ENCODE measurements at places on chromosomes 2 and 18.

DNA sequence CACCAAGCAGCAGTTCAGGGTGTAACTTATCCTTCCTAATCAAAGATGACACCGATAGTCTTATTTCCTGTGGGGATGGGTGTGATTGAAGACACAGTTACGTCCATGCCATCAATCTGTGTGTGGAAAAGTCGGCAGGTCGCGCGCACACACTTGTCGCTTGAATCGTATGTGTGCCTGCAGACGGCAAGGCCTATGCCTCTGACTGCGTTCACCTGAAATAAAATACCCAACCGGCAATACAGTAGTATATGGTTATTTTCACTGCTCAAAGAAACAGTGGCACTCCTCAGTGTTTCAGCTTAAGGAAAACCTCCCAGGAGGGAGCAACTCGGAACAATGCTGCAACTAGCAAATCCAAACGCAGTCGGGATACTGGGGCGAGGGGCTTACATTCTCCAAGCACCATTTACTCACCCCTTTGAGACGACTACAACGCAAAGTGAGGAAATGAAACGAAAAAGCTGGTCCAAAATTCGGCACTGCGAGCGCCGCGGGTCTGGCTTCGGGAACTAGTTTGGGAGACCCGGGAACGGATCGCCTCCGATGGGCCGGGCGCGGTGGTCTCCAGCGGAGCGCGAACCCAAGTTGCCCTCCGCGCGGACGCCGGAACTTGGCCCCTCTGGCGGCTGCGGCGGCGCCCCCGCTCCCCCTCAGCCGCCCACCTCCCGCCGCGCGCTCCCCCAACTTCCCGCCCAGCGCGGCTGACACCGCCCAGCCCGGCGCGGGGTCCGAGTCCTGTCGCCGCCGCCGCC is 675 bp downstream of the PRKD3 start:
- DNase-seq: no peak

- no peak for DNase-seq
Measured at GRCh38 chr18:8703781-8704301, 1.5 kb upstream of the MTCL1 start.

- no peak for DNase-seq
Measured at GRCh38 chr18:32867330-32867729, 94.5 kb upstream of the KLHL14 start.

GRCh38 chr2:196473617-196474016 is 165.9 kb upstream of the CCDC150 start:
- no peak for DNase-seq

GRCh38 chr18:23311351-23312121 is 141.6 kb upstream of the RIOK3 start:
- DNase-seq: no peak

DNA sequence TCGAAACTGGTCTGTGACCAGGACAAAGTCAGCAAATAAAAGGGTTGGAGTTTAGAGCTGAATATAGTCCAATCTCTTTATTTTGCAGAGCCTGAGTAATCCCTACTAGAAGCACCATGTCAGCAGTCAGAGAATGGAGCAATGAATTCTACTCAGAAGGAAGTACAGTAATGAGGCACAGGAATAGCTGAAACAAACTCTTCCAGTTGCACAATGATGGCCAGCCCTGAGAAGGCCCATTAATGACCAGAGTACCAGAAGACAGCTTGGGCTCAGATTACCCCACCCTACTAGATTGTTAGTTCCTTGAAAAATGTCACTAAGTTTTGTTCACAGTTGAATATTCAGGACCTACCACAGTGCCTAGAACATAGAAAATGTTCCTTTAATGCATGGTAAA is 40.3 kb upstream of the SCG2 start:
- no peak for DNase-seq

DNA sequence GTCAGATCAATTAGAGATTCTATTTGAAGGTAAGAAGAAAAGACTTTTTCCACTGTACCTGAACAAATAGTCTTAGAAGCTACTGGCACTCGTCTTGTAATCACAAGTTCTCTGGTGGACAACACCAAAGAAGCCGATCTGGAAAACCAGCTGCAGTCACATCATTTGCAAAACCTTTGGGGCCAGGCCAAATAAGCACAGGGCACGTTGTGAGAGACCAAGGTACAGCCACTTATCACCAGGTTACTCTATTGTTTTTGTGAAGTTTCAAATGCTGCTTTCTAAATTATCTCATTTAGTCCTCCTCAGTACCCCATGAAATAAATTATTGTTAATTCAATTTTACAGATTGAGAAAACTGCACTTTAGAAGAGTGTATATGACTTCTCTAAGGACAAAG is 18.5 kb downstream of the ROCK1 start:
- DNase-seq: no peak

DNA sequence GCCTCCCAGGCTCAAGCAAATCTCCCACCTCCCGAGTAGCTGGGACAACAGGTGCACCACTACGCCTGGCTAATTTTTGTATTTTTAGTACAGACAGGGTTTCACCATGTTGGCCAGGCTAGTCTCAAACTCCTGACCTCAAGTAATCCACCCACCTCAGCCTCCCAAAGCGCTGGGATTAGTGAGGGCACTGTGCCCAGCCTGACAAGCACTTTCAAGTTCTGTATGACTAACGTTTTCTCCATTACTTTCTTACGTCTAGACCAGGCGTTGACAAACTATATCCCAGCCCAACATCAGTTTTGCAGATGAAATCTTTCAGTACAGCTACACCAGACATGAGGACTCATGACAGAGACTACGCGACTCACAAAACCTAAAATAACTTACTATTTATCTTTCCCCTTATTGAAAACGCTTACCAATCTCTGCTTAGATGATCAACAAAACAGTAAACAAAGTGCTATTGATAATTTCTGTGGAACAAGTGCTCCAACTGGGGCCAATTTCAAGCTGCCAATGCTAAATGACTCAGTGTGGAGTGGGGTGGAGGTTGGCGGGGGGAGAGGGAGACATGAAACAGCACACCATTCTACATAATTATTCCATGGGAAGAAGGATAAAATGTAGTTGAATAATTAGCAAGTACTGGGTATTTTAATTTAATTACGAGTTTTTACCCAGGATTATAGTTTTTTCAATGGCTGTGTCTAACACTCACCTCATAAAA is 59.1 kb downstream of the SAP130 start:
- no peak for DNase-seq

GRCh38 chr2:59900728-59901452 is 652.6 kb downstream of the BCL11A start:
- no peak for DNase-seq

DNA sequence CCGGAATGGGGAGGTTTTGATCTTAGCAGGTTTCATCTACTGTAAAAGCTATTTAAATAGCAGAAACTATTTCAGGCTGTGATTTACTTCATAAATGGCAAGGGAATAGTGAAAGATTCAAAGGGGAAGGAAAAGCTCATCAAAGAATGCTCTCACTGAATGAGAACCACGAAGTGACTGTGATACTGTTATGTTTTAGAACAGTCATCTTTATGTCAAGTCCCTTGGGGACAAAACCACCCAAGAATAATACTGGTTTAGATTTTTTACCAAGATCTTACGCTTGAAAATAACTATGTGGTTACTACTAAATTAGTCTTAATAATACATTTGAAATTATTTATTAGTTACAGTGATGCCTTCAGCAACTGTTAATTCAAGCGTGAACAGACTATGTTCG is 28.1 kb downstream of the FARSB start:
- no peak for DNase-seq

DNA sequence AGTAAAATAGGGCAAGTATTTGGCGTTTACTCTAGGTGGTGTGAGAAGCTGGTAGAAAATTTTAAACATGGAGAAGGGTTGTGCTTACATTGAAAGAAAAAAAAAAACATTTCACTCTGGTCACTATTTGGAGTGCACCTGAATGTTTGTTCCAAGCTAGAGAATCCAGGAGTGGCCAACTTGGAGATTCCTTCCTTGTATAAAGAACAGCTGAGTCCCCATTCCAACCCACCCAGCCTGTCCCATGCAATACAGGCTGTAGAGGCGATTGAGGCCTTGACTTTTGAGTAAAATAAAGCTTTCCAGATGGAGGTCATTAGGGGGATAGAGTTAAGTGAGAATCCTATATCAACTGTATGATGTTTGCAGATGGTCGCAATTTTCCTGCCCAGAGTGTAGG is 203.8 kb upstream of the SYT4 start:
- DNase-seq: no peak

GRCh38 chr2:221399183-221399582 is 172.9 kb downstream of the EPHA4 start:
- peak; percentile 34 for DNase-seq

- DNase-seq: no peak
Measured at GRCh38 chr2:176446718-176447414, 177.6 kb downstream of the MTX2 start.

DNA sequence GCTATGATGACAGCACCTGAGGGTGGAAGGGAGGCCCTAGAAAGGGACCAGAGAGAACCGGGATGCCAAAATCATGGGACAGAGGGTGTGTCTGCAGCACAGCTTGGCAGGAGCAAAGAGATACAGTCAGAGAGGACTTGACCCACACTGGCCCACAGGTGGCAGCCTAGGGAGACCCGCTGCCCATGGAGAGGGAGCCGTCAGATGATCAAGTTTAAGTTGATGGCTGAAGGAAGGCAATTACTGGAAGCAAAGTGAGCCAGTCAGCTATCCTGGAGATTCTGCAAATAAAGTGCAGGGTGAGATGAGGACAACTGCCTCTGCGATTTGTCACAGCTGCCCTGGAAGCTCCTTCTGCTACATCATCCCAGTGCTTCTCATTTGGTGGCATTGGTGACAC is 74.0 kb downstream of the CMPK2 start:
- no peak for DNase-seq

DNA sequence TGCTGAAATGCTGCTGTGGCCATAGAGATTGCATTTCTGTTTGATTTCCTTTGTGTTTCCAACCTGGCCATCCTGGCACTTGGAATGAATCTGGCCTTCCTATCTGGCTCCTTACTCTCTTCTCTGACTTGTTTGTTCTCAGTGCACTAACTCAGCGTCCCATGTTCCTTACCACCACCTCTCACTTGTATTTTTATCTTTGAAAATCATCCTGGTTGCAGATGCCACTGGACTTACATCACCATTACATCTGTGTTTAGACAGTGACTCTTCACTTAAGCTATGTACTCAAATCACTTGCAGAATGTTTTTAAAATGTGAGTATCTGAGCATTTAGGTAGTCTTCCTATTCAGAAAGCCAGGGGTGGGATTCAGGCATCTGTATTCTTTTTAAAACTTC is 239.5 kb downstream of the WDR7 start:
- DNase-seq: no peak
